ENCODE measurements at places on chromosomes 5 and 9. TPM values are rescaled to one million over a fixed set of nuclear protein-coding genes. Genes with fewer than 3 reads are reported as not detected.
A peak's percentile ranks its signal among the peaks of the same experiment; 100 is the strongest.

Gene C9orf153
- total RNA-seq: 1.0 TPM

DNA sequence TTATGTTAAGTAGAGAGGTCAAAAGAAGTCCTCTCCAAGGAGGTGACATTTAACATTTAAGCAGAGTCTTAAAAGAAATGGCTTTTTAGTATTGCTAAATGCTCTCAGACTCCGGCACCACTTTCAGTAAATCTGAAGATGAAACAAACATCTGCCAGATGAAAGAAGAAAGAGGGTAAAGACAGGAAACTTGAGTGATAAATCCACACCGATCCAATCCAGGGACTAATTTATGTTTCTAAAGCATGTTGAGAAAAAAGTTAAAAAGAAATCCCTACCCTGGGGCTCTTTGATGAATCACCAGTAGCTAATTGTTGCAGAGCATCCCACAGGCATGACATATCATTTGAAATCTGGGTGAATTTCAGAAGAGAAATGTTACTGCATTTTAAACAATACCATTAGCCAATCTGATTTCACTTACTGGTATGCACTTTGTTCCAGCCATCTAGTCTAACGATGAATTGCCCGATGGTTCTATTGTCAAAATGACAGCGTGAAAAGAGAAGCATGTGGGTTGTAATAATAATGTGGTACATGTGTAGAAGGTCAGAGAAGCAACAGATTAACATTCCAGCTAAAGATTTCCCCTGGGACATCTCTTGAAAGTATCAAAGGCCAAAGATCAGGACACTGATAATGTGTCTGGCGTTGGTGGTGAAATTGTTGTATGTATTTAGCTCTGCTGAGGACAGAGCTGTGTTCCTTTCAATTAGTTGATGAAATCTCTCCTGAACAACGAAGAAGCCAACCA is 485.7 kb downstream of the CSNK1G3 start:
- DNase-seq: no peak

DNA sequence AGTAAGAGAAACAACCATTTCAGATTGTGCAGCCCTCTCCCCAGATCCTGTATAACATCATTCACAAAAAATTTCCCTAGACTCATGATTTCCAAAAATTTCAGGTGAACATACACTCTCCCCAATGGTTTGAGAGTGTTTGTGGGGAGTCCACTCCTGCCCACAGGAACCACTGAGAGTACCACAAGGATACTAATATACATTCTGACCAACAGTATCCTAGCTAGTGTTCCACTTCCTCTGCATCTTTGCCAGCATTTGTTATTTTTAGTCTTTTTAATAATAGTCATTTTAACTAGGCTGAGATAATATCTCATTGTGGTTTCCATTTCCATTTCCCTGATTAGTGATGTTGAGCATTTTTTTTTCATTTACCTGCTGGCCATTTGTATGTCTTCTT is 155.4 kb downstream of the DTWD2 start:
- no peak for DNase-seq

Gene CDC25C
- not detected for total RNA-seq

GRCh38 chr9:137945581-137945980 is 68.0 kb downstream of the CACNA1B start:
- DNase-seq: no peak

- no peak for DNase-seq
Observed at GRCh38 chr9:83267741-83268140, 204.8 kb upstream of the RASEF start.

GRCh38 chr5:10036136-10036815 is 213.4 kb downstream of the ATPSCKMT start:
- no peak for DNase-seq

GRCh38 chr9:126536131-126536530 is 77.6 kb upstream of the LMX1B start:
- DNase-seq: no peak

DNA sequence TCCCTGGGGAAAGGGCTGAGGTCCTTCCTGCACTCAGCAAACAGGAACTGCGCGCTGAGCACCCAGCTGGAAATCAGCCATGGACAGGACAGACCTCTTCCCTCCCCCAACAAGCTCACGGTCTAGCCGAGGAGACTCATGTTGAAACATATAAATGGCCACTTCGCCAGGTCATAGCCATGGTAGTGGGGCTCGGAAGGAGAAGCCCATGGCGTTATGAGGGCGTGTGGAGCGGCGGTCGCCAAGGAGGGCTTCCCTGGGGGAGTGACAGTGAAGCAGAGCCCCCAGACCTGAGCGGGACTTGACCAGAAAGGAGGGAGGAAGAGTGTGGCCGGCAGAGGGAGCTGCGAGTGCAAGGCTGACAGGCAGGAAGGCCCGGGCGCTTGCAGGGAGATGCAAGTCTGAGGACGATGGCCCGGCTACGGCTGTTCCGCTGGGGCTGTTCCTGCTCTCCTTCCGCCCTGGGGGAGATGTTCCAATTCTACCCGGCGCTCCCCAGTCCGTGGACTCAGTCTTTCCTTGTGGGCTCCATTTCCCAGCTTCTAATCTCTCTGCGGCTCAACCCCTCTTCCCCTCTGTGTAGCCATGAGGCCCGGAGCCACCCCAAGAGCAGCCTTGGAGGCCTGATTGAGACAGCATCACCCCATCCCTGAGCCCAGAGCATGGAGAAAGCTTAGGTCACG is 43.9 kb upstream of the PRRC2B start:
- peak; percentile 88 for DNase-seq

GRCh38 chr9:137172901-137173795 is 1.3 kb upstream of the TMEM210 start:
- no peak for DNase-seq

DNA sequence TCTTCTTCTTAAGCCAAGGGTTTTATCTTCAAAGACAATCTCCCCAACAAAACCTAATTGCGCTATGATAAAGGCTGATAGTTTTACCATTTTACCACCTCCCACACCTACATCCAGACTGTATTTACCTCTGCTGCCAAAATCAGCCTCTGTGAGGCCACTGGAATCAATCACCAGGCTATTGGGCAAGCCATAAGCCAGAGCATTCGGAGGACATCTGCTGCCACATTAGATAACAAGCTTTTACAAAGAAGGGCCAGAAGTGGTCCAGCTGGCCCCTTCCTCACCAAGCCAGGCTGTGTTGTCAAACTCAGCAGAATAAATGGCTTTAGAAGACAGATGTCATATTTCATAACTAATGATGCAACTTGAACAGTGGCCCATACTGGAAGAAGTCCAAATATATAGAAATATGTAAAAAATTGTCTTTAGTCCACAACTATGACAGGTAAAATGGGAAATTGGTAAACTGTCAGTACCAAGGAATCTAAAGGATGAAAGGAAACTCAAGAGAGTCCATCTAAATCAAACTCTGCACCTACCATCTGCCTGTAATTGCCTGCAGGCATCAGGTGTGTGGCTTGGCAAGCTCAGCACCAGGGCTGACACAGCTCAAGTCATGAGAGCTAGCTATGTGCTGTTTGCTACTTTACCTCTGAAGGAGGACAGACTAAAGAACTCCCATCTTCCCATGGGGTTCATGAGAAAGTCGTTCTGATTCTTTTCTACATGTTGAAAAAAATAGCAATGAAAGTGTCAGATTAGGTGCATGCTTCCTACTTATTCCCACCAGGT is 16.1 kb downstream of the SLC45A2 start:
- no peak for DNase-seq

Gene TLX3
- not detected for total RNA-seq

DNA sequence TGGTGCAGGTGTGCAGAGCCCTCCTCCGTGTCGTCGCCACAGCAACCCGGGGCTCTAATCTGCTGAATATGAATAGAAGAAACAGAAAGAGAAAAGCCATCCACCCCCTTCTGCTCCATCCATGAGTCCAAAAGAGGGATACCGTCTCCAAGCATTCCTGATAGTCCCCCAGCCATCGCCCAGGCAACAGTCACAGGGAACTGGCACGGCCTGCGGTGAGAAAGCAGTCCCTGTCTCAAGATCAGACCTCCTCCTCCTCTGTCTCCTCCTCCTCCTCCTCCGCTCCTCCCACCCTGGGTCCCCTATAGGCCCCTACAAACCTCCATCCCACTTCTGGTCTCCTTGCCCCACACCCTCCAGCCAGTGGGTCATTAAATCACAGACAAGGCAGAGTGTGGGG is 308.1 kb upstream of the MPDZ start:
- no peak for DNase-seq

- DNase-seq: peak; percentile 85
Observed at GRCh38 chr9:137095664-137096517, 9.1 kb downstream of the MAN1B1 start.

GRCh38 chr5:73174100-73174815 is 1.3 kb downstream of the TMEM174 start:
- no peak for DNase-seq

DNA sequence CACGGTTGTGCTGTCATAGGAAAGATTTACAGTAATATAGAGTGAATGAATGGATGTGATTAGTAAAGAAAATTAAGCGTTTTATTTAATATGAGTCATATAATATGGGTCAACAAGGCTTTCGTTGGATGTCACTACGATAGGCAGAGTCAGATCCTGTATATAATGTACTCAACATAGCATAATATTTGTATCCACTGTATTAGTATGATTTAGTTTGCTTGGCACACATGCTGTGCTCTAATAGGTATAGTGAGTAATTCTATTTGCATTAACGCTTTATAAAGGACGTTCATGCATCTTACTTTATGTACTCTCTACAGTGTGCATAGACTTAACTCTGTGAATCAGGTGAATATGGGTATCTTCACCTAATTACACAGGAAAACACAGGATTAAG is 35.9 kb upstream of the AGGF1 start:
- DNase-seq: no peak

DNA sequence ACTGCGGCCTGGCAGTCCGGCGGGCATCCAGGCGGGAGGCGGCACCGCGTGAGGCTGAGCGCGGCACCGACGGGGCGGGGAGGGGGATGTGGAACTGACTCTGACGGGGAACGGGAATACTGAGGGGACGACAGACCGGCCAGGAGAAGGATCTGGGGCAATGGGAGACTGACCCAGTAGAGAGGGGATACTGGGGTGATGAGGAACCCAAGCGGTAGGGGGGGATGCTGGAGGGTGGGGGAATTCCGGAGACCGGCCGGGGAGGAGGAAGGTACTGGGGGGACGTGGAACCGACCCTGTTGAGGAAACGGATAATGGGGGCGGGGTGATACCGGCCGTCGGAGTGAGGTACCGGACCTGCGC is 423 bp downstream of the IPPK start:
- peak; percentile 64 for DNase-seq

- DNase-seq: no peak
Observed at GRCh38 chr9:20566401-20566800, 55.9 kb downstream of the MLLT3 start.

GRCh38 chr5:33305572-33305971 is 135.2 kb upstream of the TARS1 start:
- DNase-seq: no peak

- no peak for DNase-seq
Observed at GRCh38 chr9:99387431-99387830, 165.3 kb downstream of the SEC61B start.

GRCh38 chr5:118447350-118447749 is 541.0 kb downstream of the DTWD2 start:
- DNase-seq: no peak

Gene STPG3
- not detected for total RNA-seq

GRCh38 chr5:133276171-133276570 is 224.4 kb downstream of the HSPA4 start:
- no peak for DNase-seq

DNA sequence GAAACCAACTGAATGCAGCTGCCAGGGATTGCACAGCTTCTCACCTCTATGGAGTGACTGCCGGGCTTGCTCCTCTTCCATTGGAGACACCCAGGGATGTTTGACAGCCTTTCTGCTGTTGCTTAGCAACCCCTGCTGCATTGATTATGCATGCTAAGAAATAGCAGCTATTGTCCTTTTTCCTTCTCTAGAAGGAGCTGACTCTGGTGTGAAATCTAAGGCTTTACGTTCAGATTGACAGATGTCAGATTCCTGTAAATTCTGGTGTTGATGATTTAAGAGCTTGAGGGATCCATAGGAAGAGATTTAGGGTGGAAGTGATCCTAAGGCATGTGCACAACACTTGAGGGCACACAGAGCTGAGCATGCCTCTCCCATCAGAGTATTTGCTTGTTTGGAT is 267.7 kb downstream of the NTRK2 start:
- no peak for DNase-seq

DNA sequence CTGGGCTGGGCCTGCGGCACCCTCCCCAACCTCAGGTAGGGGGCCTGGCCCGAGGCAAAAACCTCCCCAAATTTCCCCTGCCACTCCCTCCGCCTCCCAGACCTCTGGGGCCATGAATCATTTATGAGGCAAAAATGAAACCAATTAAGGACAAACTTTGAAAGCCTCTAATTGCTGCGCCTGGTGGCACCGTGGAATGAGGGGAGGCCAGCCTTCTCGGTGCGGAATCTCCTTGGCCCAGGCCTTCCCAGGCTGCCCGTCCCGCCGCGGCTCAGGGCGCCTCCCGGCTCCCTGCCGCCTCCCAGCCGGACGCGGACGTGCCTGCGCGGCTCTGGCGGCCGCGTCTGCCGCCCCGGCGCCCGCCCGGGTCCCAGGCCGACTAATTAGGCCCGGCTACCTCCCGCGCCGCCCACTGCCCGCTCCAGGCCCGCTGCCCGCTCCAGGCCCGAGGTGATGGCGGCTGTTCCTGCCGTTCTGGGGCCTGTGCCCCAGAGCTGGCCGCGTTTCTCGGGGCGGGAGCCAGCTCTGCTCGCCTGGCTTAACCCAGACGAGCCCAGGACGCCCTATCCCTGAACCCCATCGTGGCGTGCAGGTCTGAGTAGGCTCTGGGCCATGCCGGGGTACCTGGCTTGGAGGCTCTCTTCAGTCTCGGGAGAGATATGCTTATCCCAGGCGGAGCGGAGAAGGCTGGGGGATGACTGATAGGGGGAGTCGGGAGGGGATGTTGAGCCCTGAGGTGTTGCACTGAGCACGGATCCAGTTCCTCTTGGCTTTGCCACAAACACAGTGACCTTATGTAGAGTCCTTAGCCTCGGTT is 20.1 kb downstream of the CXXC5 start:
- peak; percentile 13 for DNase-seq

DNA sequence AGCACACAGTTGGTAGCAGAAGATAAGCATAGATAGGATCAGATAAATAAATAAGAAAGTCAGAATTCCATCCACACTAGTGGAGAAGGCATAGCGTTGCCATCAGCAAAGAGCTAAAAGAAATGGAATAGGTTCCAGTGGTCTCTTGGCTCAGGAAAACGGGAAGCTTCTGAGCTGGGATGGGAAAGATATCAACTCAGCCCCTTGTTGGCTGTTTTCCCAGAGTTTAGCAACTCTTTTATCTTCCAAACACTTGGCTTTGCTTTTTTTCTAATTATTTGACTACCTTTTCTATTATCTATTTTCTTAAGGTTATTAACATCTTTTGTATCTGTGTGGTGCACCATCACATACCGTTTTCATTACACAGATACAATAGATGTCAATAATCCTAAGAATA is 445.7 kb upstream of the TRPC7 start:
- DNase-seq: no peak

GRCh38 chr5:154587123-154588026 is 109.3 kb upstream of the HAND1 start:
- no peak for DNase-seq

GRCh38 chr5:149326611-149327010 is 18.7 kb upstream of the GRPEL2 start:
- DNase-seq: no peak

GRCh38 chr5:76819851-76820525 is 1.2 kb downstream of the F2RL1 start:
- no peak for DNase-seq

- DNase-seq: no peak
Observed at GRCh38 chr5:178322736-178323540, 90.3 kb upstream of the PHYKPL start.

Gene GNE
- 14.6 TPM for total RNA-seq

- no peak for DNase-seq
Observed at GRCh38 chr5:94467346-94467953, 151.0 kb downstream of the KIAA0825 start.

- DNase-seq: no peak
Observed at GRCh38 chr9:7592321-7593316, 207.0 kb downstream of the DMAC1 start.

Measured in CD4-positive, alpha-beta T cell (primary cell).